ENCODE measurements at places on chromosomes 4 and X.

- no peak for DNase-seq
Measured at GRCh38 chr4:15971068-15971801, 8.3 kb upstream of the FGFBP2 start.

- DNase-seq = no peak
Measured at GRCh38 chr4:98932539-98932938, 3.6 kb upstream of the EIF4E start.

- DNase-seq = no peak
Measured at GRCh38 chr4:66959207-66959606, 586.1 kb downstream of the CENPC start.

GRCh38 chrX:25213611-25214010, 197.8 kb upstream of the ARX start:
- DNase-seq = no peak

- no peak for DNase-seq
Measured at GRCh38 chr4:106864231-106864630, 171.9 kb downstream of the DKK2 start.

GRCh38 chr4:84925558-84925957, 40.9 kb downstream of the WDFY3 start:
- no peak for DNase-seq

- DNase-seq = no peak
Measured at GRCh38 chrX:40155589-40156469, 58.1 kb upstream of the BCOR start.

DNA sequence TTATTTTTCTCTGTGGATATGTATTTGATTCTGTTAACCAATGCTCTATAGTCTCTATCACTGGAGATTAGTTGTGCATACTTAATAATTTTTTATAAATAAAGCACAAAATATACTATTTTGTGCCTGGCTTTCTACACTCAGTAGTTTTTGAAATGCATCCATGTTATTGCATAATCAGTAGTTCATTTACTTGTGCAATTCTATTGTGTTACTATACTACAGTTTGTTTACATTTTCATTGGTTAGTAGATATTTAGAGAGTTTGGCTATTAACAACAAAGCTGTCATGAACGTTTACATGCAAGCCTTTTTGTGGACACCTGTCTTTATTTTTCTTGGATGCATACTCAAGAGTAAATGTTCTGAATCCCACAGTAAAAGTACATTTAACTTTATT, 265.0 kb upstream of the FAT4 start:
- no peak for DNase-seq

GRCh38 chrX:132676561-132677186, 187.8 kb upstream of the MBNL3 start:
- no peak for DNase-seq

- no peak for DNase-seq
Measured at GRCh38 chr4:84579403-84579776, 3.5 kb upstream of the CDS1 start.

DNA sequence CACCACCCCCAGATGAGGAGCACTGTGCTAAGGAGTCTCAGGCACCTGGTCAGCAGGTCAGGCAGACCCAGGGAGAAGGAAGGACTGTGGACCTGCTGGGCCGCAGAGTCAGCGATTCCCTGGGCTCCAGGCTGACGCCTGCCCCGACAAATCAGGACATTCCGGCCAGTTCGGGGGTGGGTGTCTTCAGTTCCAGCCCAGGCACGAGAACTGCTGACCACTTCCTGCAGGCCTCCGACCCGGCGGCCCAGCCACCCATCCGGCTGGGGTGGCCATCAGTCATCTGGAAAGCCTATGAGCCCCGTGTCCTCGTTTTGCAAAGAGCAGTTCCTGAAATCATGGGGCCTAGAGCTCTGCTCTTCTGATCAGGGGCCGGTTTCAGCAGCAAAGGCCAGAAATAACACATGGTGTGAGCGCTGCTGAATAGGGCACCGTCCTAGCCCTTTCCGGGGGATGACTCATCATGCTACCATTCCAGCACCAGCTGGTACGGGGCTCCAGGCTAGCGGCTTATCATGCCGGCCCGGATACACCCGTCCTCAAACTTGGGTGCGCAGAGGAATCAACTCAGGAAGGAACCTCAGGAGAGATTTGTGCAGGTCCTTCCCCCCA, 7.8 kb upstream of the SH3TC1 start:
- no peak for DNase-seq

- no peak for DNase-seq
Measured at GRCh38 chr4:6069845-6070709, 51.8 kb upstream of the C4orf50 start.

DNA sequence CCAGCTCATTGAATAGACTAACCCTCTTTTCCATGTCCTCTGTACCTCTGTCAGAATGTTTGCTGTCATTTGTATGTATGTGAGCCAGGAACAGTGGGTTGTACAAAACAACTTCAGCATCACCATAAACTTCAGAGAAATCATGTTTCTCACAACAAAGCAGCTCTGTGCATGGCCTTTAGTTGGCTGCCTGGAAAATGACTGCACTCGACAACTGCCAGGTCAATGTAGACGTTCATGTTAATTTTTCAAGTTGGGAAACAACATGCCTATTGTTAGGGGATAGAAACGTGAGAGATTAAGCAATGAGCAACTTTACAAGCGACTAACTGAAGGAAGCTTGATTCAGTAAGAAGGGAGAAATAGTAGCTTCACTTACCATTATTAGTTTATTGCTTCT, 17.9 kb upstream of the CXCL11 start:
- no peak for DNase-seq

DNA sequence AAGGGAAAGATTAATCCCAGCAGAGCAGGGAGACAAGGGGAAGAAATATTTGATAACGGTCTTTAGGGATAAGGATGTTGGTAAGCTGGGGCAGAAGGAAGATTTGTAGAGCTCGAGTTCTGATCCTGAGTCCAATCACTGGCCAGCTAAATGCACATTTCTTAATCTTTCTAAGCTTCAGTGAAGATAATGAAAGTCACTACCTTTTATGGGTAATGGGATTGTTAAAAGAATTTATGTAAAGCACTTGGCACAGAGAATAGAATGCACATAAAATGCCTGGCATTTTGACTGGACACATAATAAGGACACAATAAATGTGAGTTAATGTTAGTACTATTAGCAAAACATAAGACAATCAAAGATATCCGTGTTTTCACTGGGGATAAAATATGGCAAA, 43.3 kb downstream of the NCAPG start:
- DNase-seq = no peak

- DNase-seq = no peak
Measured at GRCh38 chr4:36870121-36870520, 374.4 kb upstream of the NWD2 start.

- no peak for DNase-seq
Measured at GRCh38 chrX:47618923-47619485, 653 bp downstream of the SYN1 start.

- DNase-seq = no peak
Measured at GRCh38 chr4:40838742-40839141, 89.0 kb downstream of the NSUN7 start.

DNA sequence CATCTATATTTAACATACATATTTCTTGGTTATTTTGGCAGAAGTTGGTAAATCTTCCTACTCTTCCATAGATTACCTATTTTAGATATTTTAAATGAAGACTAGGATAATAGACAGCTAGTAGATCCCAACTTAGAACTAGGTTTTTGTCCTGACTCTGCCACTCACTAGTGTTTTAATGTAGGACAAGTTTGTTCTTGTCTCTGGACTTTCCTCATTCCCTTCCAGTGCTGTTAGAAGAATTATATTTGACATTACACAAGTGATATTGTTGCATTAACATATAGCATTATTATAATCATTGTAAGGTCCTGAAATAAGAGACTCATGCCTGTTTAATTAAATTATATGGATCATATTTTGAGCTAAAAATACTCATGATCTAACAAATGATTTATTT, 24.1 kb upstream of the ALB start:
- DNase-seq = no peak

- no peak for DNase-seq
Measured at GRCh38 chr4:188076169-188076568, 33.2 kb downstream of the TRIML2 start.

DNA sequence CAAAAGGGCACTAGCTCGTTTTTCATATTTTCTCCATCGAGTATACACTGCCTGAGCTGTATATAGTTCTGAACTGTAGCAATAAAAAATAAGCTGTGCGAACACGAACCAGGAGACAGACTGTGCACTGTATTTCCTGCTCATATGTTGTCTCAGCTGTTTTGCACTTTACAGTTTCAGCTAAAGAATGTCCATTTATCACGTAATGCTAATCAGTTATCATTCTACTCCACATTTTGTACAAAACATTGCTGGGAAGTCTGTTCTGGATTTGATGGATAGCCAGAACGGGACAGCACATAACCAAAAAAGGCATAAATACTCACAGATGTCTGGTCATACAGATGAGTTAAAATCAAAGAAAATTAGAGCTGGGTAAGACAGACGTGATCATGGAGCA, 315.5 kb upstream of the ADGRL3 start:
- no peak for DNase-seq

DNA sequence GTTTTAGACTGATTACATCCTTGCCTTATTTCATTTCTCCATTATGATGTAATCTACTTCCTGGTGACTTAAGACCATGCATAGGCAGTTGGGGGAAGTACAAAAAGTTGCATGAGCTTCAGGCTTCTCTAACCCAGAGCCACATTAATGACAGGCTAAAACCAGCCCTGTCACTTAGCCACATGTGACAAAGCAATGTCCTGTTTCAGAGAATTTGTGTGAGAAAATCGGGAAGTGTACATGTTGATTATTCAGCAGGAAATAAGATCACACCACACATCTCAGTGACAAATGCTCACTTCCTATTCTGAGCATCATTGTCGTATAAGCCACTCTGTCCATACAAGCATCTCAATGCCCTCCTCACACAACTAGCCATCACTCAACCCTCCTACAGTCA, 98.5 kb upstream of the MAGEB16 start:
- DNase-seq = no peak

- DNase-seq = no peak
Measured at GRCh38 chrX:10679387-10679786, 59.0 kb upstream of the MID1 start.

- no peak for DNase-seq
Measured at GRCh38 chrX:148501386-148502066, 1.1 kb downstream of the AFF2 start.

GRCh38 chr4:67750691-67751090, 3.5 kb downstream of the GNRHR start:
- DNase-seq = no peak

- DNase-seq = no peak
Measured at GRCh38 chr4:89308161-89308500, 531 bp upstream of the GPRIN3 start.

DNA sequence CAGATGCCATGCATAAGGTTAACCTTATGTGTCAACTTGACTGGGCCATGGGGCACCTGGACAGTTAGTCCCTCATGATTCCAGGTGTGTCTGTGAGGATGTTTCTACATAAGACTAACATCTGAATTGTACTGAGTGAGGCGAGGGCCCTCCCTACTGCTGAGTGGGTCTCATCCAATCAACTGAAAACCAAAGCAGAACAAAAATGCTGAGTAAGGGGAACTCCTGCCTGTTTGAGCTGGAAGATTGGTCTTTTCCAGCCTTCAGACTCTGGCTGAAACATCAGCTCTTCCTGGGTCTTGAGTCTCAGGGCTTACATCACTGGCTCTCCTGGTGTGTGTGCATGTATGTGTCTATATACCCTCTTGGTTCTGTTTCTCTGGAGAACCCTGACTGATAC, 13.8 kb downstream of the NELFA start:
- no peak for DNase-seq

- DNase-seq = no peak
Measured at GRCh38 chr4:153468587-153468986, 2.4 kb downstream of the TMEM131L start.

GRCh38 chr4:76377911-76378310, 43.0 kb downstream of the CCDC158 start:
- no peak for DNase-seq

DNA sequence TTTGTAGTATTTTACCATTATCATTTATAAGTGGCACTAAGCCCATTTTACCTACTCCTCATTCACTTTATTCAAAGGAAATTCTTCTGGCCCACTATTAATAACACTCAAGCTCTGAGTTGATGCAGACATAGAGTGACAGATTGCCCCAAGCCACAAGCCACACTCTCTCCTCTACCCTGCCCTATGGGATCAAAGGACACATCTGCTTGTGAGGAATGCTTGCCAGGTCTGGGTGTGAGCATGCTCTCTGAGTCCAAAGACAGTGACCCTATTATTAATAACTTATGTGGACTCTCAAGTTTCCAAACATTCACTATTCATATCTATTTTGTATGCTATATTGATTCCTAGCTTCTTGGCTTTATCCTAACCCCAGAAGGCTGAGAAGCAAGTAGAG, 18.5 kb downstream of the ETNPPL start:
- no peak for DNase-seq

DNA sequence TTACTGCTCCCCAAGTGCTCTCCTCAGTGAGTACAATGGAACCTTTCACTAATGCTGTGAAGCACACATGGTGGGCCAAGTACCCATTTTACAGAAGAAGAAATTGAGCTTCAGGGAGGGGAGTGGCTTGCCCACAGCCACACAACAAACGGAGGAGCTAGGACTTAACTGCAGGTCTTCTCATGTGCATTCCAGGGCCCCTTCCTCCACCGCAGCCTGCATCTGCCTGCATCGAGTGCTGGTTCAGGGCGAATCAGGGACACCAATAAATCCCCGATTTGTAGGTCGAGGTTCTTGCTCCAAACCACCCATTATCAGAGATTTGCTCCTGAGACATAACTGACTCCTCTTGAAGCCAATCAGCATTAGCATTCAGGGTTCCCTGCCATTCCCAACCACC, 100.9 kb downstream of the MAMLD1 start:
- DNase-seq = no peak

DNA sequence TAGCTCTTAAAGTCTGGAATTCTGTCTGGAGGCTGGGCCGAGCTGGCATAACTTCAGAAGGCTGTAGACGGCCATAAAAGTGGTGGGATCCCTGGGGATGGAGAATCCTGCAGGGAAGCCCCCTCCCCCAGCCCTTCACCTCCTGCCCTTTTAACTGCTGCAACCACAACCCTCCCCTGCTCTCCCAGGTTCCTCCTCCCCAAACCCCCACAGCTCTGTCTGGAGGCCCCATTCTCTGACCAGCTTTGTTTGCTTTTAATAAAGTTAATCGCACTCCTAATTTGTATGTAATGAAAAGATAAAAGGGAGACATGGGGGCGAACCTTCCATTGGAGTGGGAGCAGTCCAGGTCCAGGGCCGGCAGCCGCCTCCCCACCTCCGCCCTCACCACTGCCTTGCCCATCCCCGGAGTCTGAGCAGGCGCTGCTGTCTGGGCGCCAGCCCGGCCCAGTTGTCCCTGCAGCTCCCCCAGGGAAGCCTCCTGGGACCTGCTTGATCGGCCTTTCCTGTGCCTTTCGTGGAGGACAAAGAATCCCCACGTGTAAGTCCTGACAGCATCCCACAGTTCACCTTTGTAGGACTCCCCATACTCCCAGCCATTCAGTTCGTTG, 84.3 kb downstream of the PJA1 start:
- no peak for DNase-seq

GRCh38 chr4:85005865-85006377, 39.4 kb upstream of the WDFY3 start:
- DNase-seq = no peak

Data from stimulated activated CD8-positive, alpha-beta memory T cell treated with anti-CD3 and anti-CD28 coated beads, Interleukin-7, amount 100 ng/mL, for 48 hours (primary cell).